Stimulated activated CD4-positive, alpha-beta T cell treated with anti-CD3 and anti-CD28 coated beads, Interleukin-1b, Interleukin-23, amount 100 ng/mL, for 1 hour (primary cell): ENCODE measurements at places on chromosomes 7 and 10.

DNA sequence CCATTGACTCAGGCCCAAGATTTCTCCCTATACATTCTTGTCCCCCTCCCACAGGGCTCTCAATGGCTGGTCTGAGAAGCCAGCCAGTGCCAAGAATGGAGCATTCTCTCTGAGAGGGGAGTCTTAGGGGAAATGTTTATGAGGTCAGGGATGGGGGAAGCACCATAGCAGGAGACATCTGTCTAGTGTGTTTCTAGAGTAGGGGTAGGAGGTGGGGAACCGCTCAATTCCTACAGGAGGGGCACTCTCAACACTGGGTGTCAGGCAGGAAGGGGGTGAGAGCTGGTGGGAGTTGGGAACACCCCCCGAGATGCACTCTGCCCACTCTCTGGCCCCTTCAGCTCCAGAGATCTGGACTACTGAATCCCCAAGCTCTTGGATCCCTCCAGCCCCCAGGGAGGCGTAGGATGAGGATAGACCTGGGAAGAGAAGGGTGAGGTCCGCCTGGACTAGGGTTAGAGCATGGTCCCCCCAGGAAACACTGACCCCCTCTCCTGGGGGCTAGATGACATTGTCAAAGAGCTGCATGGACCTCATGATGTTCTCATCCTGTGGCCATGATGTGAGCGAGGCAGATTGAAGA is 8.7 kb upstream of the OGA start:
- DNase-seq: no peak

DNA sequence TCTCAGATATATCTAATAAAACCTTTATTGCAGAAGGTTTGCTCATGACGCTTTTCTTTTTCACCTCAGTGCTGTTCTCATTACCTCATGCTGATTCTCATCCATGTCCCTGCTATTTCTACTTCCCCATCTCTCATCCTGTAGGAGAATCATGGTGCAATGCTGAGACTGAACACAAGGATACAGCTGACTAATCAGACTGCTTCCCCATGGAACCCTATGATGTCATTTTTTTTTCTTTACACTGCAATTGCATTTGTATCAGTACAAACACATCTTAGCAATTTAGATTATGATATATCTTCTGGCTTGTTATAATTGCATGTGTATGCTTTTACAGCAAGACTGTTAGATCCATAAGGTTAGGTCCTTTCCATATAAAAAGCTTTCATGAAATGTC is 93.7 kb downstream of the SEMA3A start:
- DNase-seq: no peak

- no peak for DNase-seq
Measured at GRCh38 chr10:98446151-98446660, 529 bp downstream of the HPS1 start.

DNA sequence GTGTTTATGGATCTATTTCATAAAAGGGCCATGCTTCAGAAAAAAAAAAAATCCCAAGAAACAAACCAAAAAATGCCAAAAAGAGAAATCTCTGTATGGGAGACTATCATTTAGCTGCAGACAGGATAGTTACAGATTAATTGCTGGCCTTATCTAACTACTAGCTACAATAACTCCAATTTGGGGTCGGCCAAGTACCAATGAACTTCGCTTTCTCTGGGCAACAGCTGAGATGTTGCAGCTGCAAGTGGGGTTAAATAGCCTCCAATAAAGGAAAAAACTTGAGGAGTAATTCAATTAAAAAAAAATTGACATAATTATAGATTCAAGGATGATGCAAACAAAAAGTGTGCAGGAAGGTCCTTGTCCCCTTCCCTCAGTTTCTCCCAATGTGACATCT is 73.6 kb downstream of the PFKFB3 start:
- no peak for DNase-seq

DNA sequence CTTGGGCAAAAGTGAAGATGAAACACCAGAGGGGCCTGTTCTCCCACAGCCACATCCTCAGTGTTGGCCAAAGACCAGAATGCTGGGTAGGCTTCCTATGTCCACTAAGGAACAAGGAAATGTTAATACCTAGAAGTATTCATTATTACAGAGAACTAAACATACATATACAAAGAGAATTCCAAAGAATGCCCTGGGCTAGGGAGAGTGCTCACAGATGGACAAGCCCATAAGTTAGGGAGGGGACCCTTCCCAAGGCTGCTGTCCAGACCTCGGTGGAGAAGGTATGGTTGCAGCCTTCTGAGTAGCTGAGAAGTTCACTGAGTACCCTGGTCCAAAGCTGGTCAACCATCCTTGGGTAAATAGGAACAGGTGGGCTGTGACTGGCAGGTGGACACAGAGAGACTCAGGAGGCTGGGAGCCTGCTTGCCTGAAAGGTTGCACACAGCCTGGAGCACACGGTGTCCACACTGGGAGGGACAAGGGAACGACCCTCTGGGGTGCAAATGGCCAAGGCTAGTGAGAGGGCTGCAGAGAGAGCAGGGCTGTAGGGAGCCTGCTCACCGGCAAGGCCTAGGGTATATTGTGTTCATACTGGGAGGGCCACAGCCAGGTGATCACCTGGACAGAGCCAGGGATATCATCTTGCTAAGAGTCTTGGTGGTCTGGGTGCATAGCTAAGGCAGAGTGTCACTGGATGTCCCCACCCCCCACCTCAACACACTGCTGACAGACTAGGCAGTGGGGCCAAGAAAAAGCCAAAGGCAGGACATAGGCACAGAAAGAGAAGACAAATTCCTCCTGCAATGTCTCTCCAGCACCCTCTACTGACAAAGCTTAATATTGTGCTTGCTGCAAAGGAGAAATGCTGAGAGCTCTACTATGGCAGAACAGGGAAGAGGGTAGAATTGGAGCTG is 40.3 kb downstream of the CPVL start:
- no peak for DNase-seq

GRCh38 chr10:88953662-88954061 is 1.1 kb upstream of the ACTA2 start:
- DNase-seq: no peak
